CD8-positive, alpha-beta memory T cell (primary cell): ENCODE measurements at places on chromosomes 12 and 14. TPM values are rescaled to one million over a fixed set of nuclear protein-coding genes. Genes with fewer than 3 reads are reported as not detected.

- peak overlapping the region; percentile 68 for H3K4me3 ChIP-seq
- H3K27ac ChIP-seq: peak overlapping the region; percentile 68
- no peaks in the 10 kb centered on the region for H3K27me3 ChIP-seq
- DNase-seq: no peak
Observed at GRCh38 chr12:25251769-25252168, 1.0 kb upstream of the KRAS start.

- H3K4me1 ChIP-seq: peaks cover 16% of the 10 kb centered on the region
- no peaks in the 10 kb centered on the region for H3K36me3 ChIP-seq
- no peak for DNase-seq
- H3K4me3 ChIP-seq: peak within 1 kb of the TSS; percentile 55
- no peak within 1 kb of the TSS for H3K27ac ChIP-seq
Observed at GRCh38 chr12:12070674-12071656, at the start of gene BCL2L14. BCL2L14 (plus strand) TSS chr12:12070939; CDS start chr12:12079306, 8,367 bp downstream.

DNA sequence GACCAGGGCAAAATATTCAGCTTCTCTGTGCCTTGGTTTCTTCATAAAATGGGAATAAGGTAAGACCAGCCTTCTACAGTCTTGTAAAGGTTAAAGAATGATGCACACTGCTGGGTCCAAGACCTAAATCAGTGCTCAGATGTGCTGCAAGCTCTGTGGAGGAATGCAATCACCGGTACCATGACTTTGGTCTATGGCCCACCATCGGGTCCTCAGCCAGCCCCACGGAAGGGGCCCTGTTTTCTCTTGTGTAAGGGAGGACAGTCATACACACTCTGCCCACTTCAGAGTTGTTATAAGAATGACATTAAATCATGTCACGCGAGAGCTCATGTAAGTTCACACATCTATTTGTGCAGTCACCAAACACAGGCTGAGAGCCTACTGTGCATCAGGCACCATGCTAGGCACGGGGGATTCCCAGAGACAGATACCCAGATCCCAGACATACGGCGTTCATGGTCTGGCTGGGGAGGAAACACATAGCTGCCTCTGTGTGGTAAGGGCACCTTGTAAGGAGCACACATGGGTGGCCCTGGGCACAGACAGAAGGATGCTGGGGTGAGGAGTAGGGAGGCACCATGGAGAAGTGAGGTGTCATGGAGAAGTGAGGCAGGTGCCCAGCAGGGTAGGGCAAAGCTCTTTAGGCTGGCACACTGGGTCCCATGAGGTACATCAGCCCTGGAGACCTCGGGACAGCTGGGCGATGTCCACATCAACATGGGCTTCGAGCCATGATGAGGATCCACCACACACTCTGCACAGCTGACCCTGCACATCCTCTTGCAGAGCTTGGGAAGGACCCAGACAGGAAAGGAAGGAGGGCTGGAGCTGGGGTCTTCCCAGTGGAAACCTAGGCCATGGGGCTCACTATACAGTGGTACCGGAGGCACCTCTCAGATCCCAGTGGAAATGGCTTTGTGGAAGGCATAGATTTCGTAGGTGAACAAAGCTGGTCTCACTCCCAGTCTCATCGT lies 190.4 kb upstream of the DIO3 start:
- H3K27me3 ChIP-seq: no peaks in the 10 kb centered on the region
- no peak overlapping the region for H3K4me3 ChIP-seq

- H3K27ac ChIP-seq: no peak overlapping the region
- H3K36me3 ChIP-seq: no peaks in the 10 kb centered on the region
- no peak overlapping the region for H3K4me3 ChIP-seq
- DNase-seq: no peak
- no peaks in the 10 kb centered on the region for H3K27me3 ChIP-seq
- no peaks in the 10 kb centered on the region for H3K4me1 ChIP-seq
Observed at GRCh38 chr12:72281126-72281525, 9.0 kb downstream of the TRHDE start.

Gene CCDC60
- not detected for total RNA-seq

- no peaks in the 10 kb centered on the region for H3K36me3 ChIP-seq
- no peak overlapping the region for H3K4me3 ChIP-seq
- no peak overlapping the region for H3K27ac ChIP-seq
- no peaks in the 10 kb centered on the region for H3K27me3 ChIP-seq
Observed at GRCh38 chr14:24425704-24426103, 3.8 kb downstream of the CBLN3 start.

GRCh38 chr12:52359621-52360061 lies 7.6 kb downstream of the KRT85 start:
- H3K4me3 ChIP-seq: no peak overlapping the region
- H3K4me1 ChIP-seq: peaks cover 22% of the 10 kb centered on the region
- no peaks in the 10 kb centered on the region for H3K36me3 ChIP-seq

Gene CEBPE
- 0.22 TPM for total RNA-seq

GRCh38 chr14:90512329-90512991 lies 115.6 kb downstream of the CALM1 start:
- no peak overlapping the region for H3K27ac ChIP-seq
- DNase-seq: no peak
- H3K27me3 ChIP-seq: no peaks in the 10 kb centered on the region
- no peak overlapping the region for H3K4me3 ChIP-seq
- H3K4me1 ChIP-seq: no peaks in the 10 kb centered on the region

DNA sequence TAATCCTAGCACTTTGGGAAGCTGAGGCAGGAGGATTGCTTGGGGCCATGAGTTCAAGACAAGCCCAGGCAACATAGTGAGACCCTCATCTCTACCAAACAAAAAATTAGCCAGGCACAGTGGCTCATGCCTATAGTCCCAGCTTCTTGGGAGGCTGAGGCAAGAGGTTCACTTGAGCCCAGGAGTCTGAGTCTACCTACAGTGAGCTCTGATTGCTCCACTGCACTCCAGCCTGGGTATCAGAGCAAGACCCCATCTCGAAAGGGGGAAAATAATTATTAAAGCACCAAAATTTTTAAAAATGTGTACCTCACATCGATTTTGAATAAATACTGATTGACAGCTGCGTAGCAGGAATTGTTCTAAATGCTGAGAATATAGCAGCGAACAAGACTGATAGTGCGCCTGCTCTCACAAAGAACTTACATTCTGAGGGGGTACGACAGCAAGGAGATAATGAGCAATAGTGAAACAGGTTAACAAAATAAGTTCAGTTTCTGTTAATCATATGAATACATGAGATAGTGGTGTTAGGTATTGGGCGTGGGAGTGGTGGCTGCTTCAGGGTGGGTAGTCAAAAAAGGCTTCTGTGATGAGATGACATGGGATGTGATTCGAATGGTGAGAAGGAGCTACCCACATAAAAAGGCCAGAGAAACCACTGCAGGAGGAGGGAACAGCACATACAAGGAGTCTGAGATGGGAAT lies 19.6 kb downstream of the HCFC2 start:
- no peaks in the 10 kb centered on the region for H3K27me3 ChIP-seq
- peaks cover 11% of the 10 kb centered on the region for H3K36me3 ChIP-seq
- no peak for DNase-seq
- no peak overlapping the region for H3K27ac ChIP-seq

Gene INHBE
- 0.38 TPM for total RNA-seq

Gene PYGL
- 0.44 TPM for total RNA-seq

DNA sequence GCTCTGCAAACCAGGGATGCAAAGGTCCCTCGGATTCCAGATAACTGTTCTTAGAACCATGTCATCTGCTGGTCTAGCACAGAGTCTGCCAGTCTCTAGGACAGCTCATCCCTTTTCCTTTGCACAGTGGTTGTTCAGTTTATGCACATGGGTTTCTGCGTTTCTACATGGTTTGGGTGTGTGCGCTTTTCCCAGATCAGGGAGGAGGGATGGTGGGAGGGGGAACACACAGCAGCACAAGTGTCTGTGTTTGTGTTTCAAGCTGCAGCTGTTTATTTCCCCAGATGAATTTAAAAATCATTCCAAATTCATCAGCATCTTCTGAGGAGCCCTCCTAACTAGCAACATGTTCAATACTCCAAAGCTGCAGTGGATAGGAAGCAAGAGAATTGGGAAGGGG lies 45.4 kb downstream of the ANO2 start:
- H3K36me3 ChIP-seq: no peaks in the 10 kb centered on the region
- H3K27ac ChIP-seq: no peak overlapping the region
- DNase-seq: no peak

GRCh38 chr12:103715494-103715893 lies 125.5 kb downstream of the NT5DC3 start:
- H3K27ac ChIP-seq: no peak overlapping the region
- no peaks in the 10 kb centered on the region for H3K4me1 ChIP-seq
- H3K27me3 ChIP-seq: no peaks in the 10 kb centered on the region
- no peaks in the 10 kb centered on the region for H3K36me3 ChIP-seq

DNA sequence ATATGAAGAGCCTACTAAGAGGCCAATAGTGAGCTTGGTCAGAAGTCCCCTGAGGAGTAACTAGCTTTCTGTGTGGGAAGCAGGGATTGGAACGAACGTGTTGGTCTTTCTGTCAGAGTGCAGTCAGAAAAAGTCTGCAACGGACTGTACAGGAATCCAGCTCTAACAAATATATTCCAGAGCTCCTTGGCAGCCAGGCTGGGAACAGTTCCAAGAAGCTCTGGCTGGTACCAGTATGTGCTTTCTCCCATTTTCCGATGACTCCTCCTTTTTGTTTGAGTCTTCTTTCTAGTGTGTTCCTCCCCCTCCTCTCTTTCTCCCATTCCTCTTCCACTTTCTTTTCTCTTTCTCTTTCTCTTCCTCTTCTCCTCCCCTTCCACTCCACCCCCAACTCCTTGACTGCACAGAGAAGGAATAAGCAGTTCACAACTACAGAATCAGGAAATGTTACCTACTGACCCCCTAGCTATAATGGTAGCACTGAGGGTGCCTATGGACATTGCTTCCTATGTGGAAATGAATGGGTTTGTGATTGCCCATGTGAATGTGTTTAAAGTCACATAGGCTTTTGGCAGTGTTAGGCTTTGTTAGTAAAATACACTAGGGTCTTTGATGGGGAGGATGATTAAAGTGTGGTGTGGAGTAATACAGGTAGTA lies 59.9 kb downstream of the TTLL5 start:
- peaks cover 4% of the 10 kb centered on the region for H3K36me3 ChIP-seq
- no peaks in the 10 kb centered on the region for H3K27me3 ChIP-seq
- DNase-seq: no peak
- no peaks in the 10 kb centered on the region for H3K4me1 ChIP-seq

- no peaks in the 10 kb centered on the region for H3K27me3 ChIP-seq
- H3K36me3 ChIP-seq: no peaks in the 10 kb centered on the region
- no peaks in the 10 kb centered on the region for H3K4me1 ChIP-seq
- DNase-seq: no peak
- no peak overlapping the region for H3K4me3 ChIP-seq
Observed at GRCh38 chr14:61033054-61033453, 52.0 kb downstream of the SLC38A6 start.

DNA sequence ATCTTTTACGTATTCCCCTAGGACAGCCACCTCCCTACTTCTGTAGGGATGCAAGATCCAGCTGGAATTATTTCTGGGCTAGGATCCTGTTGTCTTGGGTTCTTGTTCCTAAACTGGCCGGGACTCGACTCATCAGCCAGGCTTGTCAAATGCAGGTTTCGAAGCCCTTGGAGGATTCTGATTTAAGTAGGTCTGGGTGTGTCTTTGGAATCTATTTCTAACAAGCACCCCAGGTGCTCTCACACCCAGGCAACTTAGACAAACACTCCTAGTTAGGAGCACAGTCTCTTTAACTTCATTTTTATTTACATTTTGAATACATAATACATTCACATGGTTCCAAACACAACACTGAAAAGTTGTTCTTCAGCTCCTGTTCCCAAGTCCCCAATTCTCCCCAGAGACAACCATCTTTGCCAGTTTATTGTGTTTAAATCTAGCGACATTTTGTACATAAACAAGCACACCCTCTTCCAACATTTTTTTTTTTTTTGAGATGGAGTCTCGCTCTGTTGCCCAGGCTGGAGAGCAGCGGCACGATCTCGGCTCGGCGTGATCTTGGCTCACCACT lies 20.9 kb downstream of the MORN3 start:
- H3K4me3 ChIP-seq: no peak overlapping the region
- H3K4me1 ChIP-seq: peaks cover 18% of the 10 kb centered on the region
- no peaks in the 10 kb centered on the region for H3K36me3 ChIP-seq
- DNase-seq: no peak
- H3K27me3 ChIP-seq: no peaks in the 10 kb centered on the region

- H3K36me3 ChIP-seq: peaks cover 22% of the 10 kb centered on the region
- peak; percentile 13 for DNase-seq
- H3K27ac ChIP-seq: no peak overlapping the region
- no peak overlapping the region for H3K4me3 ChIP-seq
- H3K27me3 ChIP-seq: no peaks in the 10 kb centered on the region
Observed at GRCh38 chr12:7144414-7145120, 14.4 kb downstream of the CLSTN3 start.
